ENCODE measurements at places on chromosomes 1 and 21.

GRCh38 chr1:235908742-235909520 lies 42.2 kb upstream of the LYST start:
- DNase-seq, result no peak

GRCh38 chr1:205689479-205689878 lies 9.2 kb upstream of the SLC45A3 start:
- no peak for DNase-seq

- DNase-seq, result no peak
Measured at GRCh38 chr1:236829085-236829484, 34.0 kb downstream of the MTR start.

- DNase-seq, result no peak
Measured at GRCh38 chr1:110011527-110012041, 22.8 kb upstream of the STRIP1 start.

- no peak for DNase-seq
Measured at GRCh38 chr1:229012823-229013222, 258.1 kb upstream of the RAB4A start.
